Activated T-cell treated with anti-CD3 and anti-CD28 coated beads, Interleukin-2, amount 50 U/mL, for 72 hours (primary cell): ENCODE measurements at places on chromosomes 13 and 19. TPM values are rescaled to one million over a fixed set of nuclear protein-coding genes. Genes with fewer than 3 reads are reported as not detected.

The RFPL4A gene
- total RNA-seq, result not detected

The TINCR gene
- total RNA-seq, result 0.91 TPM

The PABPC3 gene
- 0.60 TPM for total RNA-seq

The CBY2 gene
- total RNA-seq, result not detected

DNA sequence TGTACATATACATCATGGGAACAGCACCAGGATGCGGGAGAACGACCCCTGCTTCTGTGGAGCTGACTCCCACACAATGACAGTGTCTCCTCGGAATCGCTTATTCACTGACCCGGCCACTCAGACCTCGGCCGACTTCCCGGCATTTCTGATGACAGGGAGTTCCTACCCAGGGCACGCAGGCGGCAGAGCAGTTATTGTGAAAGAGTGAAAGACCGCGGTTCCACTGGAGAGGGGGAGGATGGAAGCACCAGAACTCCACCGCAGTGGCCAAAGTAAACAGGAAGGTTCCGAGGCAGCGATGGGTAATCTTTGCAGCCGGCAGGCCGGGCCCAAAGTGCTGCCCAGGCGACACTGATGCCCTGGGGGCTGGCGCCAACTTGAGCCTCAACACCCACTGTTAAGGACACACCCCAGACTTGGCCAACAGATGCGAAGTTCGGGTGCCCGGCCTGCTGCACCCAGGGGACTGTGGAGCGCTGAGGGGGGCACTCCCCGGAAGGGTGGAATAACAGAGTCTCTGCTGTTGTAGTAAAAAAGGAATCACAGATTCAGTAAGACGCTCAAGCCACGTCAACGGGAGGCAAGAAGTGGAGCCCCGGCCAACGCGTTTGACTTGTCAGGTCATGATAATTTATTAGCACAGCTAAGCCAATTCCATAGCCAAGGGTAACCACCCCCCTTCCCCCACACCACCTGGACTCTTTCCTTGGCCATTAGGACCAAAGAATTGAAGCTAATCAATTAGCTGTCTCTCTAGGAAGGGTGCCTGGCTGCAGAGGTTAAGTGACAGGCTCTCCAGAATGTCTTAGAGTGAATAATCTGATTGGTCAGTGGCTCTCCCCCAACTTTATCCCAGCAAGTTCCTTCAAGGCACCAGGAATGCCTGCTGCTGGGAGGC is 5.8 kb downstream of the MLLT1 start:
- no peak for DNase-seq

DNA sequence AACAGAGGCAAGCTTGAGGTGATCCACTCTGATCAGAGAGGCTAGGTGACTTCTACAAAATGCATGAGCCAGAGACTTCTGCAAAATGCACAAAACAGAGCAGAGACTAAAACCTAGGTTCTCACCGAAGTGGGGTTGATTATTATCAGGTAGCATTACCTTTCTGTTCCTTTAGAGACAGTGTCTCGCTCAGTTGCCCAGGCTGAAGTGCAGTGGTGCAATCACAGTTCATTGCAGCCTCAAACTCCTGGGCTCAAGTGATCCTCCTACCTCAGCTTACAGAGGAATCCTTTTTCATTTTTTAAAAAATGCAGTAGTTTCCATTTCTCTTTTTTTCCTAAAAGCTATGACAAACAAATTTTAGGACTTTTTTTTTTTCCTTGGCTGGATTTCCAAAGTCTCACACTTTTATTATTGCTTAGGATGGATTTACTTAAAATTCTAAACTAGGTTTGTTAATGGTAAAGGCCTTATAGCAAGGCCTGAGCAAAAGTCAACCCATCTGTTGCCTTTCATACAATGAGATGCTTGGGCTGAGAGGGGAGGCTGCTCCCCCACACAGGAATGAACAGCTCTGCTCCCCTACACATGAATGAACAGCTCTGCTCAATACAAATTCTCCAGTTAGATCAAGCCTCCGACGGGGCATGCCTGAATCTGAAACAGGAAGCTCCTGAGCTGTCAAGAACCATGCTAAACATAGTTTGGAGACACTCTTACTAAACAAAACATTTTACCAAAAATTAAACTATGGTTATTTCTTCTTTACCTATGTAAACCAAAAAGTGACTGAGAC is 18.8 kb upstream of the TNFRSF19 start:
- DNase-seq, result no peak

GRCh38 chr19:18109733-18110608 is 12.4 kb downstream of the MAST3 start:
- peak; percentile 57 for DNase-seq

DNA sequence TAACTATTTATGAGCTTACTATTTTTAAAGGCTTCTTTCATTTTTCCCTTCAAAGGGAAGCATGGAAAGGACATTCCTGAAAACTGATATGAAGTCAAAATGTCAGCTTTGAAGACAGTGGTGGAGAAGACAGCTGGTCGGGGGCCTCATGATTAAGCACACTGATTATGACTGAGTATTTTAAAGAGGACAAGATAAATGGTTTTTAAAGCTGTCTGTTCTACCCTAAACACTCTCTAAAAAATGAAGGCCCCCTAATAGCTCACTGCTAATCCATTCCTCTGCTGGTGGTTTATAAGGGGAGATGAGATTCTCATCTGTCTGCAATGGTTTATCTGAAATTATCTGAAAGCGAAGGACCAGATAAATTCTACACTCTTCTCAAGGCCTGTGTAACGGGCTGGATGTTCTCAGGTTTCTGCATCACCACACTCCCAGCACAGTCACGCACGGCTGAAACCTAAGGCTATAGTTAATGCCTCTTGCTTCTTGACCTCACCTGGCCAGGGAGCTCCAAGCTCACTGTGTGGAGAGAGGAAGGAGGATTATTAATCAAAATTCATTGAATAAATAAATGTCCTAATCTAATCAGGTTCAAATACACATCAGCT is 86.9 kb upstream of the DOCK9 start:
- no peak for DNase-seq

- DNase-seq, result no peak
Measured at GRCh38 chr13:36421447-36421846, 10.8 kb upstream of the CCNA1 start.

- DNase-seq, result no peak
Measured at GRCh38 chr13:79972066-79972569, 368.8 kb downstream of the SPRY2 start.

DNA sequence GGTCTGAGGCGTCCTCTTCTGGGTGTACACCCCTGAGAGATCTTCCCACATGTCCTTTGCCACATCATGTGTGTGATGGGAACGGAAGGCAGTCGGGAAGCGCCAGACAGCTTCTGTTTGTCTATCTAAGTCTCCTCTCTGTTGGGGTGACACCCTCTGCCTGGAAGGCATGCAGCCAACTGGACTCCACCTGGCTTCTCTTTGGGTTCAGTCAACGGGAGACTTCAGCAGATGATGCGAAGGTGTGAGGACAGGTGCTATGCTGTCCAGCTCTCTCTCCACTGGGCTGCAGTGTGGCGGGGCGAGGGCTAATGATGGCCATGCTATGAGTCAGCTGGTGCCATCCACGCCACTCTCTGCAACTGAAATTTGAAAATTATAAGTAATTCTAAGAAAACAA is 14.3 kb upstream of the SBK3 start:
- no peak for DNase-seq

- DNase-seq, result no peak
Measured at GRCh38 chr13:95505986-95506385, 46.5 kb upstream of the CLDN10 start.

- DNase-seq, result no peak
Measured at GRCh38 chr13:95593462-95593861, 40.9 kb downstream of the CLDN10 start.
